ENCODE measurements at places on chromosomes 11 and 22.
A peak's percentile ranks its signal among the peaks of the same experiment; 100 is the strongest.

GRCh38 chr11:128765571-128766549 is 72.0 kb downstream of the FLI1 start:
- DNase-seq, result no peak

GRCh38 chr11:128908391-128909246 is 17.5 kb downstream of the KCNJ5 start:
- DNase-seq, result no peak

GRCh38 chr22:24188705-24189248 is 7.5 kb downstream of the SUSD2 start:
- no peak for DNase-seq

DNA sequence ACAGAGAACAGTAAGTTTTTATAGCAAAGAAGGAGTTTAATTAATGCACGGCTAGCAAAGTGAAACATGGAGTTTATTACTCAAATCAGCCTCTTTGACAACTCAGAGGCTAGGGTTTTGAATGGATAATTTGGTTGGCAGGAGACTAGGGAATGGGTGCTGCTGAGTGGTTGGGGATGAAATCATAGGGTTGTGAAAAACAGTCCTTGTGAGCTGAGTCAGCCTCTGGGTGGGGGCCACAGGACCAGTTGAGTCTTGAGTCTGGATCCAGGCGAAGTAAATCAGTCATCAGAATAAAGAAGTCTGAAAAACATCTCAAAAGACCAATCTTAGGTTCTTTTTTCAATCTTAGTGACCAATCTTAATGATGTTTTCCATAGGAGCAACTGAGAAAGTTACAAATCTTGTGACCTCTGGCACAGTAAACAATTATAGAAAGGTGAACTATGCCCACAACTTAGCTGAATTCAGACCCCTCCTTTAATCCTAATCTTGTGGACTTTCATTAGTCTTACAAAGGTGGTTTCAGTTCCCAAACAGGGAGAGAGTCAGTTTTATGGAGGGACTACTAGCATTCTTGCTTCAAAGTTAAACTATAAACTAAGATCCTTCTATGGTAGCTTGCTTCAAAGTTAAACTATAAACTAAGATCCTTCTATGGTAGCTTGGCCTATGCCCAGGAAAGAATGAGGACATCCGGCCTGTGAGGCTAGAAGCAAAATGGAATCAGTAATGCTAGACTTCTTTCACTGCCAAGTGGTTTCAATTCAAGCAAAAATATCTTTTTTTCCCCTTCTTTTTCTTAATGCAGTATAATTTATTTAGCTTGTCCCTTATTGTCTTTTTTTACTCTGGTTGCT is 84.5 kb downstream of the AASDHPPT start:
- DNase-seq, result no peak

GRCh38 chr22:28103596-28103995 is 184.5 kb upstream of the PITPNB start:
- no peak for DNase-seq

DNA sequence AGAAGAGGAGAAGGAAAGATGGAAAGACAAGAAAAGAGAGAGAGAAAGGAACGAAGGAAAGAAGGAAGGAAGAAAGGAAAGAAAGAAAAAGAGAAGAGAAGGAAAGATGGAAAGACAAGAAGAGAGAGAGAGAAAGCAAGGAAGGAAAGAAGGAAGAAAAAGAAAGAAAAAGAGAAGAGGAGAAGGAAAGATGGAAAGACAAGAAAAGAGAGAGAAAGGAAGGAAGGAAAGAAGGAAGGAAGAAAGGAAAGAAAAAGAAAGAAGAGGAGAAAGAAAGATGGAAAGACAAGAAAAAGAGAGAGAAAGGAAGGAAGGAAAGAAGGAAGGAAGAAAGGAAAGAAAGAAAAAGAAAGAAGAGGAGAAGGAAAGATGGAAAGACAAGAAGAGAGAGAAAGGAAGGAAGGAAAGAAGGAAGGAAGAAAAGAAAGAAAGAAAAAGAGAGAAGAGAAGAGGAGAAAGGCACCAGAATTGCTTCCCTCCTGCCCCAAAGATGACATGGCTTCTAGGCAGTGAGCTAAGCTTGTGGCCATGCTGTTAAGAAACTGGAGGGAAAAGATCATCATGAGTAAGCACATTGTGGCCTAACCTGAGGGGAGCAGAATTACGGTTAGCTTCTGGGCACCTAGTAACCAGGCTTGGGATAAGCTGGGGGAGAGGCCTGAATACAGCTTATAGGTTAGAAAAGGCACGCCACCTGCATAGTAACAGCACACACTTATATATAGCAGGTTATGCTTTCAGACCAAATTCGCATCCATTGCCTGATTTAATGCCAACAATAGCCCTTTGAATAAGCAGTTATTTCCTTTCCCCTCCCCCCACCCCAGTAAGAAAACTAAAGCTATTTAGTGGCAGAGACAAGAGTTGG is 2.3 kb upstream of the ST3GAL4 start:
- DNase-seq, result no peak

- DNase-seq, result no peak
Observed at GRCh38 chr11:108960501-108960900, 295.6 kb downstream of the DDX10 start.

DNA sequence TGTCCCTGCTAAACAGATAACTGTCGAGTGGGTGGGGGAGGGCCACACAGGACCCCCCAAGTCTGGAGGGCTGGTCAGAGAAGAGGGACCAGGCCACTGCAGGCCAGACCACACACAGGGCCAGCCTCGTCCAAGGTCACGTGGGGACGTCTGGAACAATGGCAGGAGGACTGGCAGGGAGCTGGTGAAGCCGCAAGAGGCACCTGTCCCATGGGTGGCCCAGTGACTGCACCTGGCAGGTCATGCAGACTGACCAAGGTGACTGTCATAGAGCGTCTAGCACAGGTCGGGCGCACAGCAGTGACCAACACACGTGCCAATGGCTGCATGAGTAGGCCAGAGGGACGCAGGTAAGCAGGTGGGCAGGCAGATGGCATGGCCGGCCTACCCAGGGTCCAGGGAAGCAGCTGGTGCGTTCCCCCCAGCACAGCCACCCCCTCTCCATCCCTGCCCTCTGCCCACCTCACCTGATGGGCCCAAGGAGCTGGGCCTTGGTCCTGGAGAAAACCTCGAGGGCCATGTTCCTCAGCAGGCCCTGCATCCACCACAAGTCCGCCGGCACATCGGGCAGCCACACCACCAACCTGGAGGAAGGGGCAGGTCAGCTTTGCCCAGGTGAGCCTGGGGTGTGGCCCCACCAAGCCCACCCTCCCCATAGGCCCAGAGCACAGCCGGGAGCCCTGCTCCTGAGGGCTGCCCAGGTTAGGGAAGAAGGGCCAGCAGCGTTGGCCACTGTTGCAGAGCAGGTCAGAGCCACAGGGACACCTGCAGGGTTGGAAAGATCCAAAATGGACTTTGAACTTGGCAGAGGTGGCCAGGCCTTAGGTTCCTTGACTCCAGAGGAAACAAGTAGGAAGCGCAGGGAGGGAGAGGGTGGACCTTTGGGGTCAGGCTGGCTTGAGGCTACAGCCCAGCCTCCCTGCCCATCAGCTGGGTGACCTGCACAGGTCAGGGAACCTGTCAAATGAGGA is 10.4 kb downstream of the PNPLA5 start:
- DNase-seq, result no peak

DNA sequence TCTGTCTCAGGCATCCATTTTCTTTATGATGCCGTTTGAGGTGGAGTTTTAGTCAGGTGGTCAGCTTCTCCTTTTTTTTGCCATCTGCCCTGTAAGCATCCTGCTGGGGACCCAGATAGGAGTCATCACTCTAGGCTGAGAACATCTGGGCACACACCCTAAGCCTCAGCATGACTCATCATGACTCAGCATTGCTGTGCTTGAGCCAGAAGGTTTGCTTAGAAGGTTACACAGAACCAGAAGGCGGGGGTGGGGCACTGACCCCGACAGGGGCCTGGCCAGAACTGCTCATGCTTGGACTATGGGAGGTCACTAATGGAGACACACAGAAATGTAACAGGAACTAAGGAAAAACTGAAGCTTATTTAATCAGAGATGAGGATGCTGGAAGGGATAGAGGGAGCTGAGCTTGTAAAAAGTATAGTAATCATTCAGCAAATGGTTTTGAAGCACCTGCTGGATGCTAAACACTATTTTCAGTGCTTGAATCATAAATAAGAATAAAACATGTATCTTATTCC is 10.9 kb upstream of the HBE1 start:
- DNase-seq, result no peak

DNA sequence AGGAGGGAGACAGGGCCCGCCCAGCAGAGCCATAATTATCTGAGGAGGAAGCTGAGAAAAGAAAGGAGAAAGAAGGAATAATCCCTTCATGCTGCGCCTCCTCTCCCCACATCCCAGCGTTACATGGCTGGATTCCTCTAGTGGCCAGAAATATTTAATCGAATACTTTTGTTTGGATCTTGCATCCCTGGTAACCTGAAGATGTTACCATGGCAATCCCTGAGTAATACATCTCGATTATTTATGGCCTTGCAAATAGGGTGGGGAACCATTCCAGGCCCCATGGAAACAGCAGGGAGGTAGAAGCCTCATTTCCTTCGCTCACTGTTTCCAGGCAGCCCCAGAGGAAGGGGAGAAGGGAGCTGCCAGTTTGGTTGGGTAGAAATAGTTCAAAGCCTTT is 357.7 kb downstream of the BUD13 start:
- no peak for DNase-seq

- no peak for DNase-seq
Observed at GRCh38 chr22:41928593-41929417, 2.2 kb upstream of the TNFRSF13C start.

GRCh38 chr11:2528301-2529050 is 83.7 kb downstream of the KCNQ1 start:
- no peak for DNase-seq

DNA sequence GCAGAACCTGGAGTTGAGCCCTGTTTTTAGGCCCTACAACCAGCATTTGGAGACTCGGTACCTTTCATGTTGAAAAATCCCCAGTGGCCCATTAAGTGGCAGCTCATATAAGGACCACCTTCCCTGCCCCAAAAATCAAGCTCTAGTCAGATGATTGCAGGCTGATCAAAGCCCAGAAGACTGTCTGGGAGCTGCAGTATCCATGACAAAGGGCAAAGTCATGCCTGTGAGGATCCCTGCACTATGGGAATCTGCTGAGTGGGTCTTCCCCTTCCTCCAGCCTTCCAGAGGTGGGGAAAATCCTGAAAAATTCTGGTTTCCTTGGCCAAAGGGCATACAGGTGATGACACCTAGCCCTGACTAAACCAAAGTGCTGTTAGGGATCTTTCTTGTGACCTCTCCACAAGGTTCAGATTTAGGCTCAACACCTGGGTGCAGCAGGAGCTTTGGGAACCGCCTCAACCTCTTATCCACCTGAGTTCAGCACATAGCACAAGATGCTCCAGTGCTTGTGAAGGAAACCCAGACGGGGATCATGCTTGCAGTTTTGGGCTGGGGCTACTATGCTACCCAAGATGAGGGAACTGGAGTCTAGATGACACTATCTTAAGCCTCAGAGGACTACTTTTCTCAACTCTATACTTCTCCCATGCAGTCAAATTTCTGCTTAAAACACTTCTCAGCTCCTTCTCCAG is 1.2 kb upstream of the TRIM3 start:
- DNase-seq, result no peak

DNA sequence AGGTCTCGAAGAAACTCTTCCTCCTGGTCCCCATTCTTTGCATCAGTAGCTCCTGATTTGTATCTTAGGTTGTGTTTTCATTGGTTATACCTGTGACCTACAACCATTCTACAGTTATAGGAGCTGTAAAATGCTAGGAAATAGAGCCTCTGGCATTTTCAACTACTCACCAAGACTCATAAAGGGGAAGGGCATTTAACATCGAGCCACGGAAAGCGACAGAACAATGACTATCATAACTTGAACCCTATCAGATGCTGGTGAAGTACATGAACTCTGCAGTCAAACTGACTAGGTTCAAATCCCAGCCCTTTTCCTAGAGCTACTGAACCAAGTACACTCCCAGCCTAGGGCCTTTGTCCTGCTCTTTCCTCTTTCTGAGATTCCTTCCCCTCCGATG is 588.0 kb downstream of the SOX6 start:
- DNase-seq, result no peak

DNA sequence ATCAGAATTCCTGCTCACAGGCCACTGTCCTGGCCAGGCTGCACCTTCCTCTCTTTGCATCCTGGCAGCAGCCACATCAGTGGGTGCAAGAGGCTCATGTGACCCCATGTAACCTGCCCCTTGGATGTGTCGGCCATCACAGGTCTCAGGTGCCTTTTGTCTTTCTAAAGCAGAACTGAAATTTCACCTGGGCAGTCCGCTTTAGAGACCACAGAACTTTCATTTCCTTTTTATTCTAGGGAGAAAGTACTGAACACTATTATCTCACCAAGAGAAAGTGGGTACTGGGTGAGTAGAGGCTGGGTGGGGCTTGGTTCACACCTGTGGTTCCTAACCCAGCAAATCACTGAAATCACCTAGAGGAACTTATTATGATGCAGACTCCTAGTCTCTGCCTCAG is 51.7 kb upstream of the NUP160 start:
- no peak for DNase-seq

- peak; percentile 49 for DNase-seq
Observed at GRCh38 chr11:14905104-14906033, 13.3 kb upstream of the CYP2R1 start.

GRCh38 chr11:113240389-113240788 is 74.0 kb upstream of the TTC12 start:
- no peak for DNase-seq

DNA sequence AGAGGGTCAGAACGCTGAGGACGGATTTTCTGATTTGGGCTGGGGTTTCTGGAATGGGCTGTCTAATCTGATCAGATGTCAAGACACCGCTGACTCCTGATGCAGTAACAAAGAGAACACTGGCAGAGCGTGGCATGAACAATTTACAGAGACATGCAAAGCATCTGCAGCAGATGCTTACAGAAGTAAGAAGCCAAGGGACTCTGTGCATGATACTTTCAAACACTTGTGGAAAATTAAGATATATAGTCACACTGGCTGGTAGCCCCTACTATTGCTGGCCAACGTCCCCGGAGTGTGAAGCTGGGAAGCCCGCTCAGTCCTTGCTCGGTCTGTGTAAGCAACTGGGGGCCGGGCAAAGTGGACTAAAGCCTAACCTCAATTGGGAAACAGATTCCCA is 903.7 kb downstream of the BRD1 start:
- DNase-seq, result no peak

DNA sequence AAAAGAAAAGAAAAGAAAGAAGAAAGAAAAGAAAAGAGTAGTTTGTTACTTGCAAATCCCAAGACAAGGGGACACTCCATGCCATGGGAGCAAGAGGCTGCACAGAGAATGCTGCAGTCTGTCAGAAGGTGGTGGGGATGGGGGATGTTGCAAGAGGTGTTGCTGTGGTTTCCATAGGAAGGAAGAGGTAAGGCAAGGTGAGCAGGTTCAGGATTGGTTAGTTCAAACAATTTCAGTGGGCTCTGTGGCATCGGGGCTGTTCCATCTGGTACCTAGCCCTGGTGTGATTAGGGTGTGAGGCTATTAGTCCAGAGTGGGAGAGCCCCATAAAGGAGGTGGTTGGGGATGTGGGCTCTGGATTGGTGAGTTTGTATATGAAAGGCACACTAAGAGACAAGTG is 172.7 kb downstream of the BCR start:
- DNase-seq, result no peak

GRCh38 chr11:86152006-86152862 is 83.3 kb upstream of the PICALM start:
- no peak for DNase-seq
